Activated gamma-delta T cell (primary cell): ENCODE measurements at places on chromosomes 2 and 18.
A peak's percentile ranks its signal among the peaks of the same experiment; 100 is the strongest.

DNA sequence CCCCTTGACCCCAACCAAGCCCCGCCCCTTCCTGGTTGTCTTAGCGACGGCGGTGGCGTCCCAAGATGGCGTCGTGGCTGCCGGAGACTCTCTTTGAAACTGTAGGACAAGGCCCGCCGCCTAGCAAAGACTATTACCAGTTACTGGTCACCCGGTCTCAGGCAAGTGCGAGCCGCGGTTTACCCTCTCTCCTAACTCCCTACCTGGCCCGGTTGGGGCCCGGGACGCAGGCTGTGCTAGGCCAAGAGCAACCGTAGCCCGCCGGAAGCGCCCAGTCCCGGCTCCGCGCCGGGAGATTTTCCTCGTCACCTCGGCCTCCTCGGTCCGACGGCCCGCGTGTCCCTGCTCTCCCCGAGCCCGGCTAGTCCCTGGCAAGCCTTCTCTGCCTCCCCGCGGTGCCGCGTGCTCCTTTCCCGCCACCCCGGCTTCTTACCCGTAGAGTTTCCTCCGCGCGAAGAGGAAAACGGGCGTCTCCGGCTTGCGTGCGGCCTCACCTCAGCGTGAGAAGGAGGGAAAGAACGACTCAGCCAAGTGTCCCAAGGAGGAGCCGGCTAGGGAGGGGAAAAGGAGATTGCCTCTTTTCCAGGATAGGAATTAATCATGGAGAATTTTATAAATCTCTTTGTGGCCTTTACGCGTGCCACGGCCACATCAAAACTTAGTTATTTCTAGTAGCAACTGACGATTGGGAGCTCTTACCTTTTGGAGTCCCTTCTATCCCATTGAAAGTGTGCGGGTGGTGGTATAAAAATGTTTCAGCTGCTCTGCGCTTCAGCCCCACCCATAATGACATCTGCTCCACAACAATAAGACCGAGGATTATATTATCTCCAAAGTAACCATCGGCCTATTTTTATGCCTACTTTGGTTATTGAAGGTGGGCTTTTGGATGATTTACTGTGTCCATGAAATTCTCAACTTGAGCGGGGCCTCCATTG lies at the start of gene FBXO36:
Gene FBXO36 (plus strand): TSS at position 55 of the 938 bp plus-strand sequence. CDS start 11 bp downstream, at position 66.
- peak; percentile 61 for DNase-seq

DNA sequence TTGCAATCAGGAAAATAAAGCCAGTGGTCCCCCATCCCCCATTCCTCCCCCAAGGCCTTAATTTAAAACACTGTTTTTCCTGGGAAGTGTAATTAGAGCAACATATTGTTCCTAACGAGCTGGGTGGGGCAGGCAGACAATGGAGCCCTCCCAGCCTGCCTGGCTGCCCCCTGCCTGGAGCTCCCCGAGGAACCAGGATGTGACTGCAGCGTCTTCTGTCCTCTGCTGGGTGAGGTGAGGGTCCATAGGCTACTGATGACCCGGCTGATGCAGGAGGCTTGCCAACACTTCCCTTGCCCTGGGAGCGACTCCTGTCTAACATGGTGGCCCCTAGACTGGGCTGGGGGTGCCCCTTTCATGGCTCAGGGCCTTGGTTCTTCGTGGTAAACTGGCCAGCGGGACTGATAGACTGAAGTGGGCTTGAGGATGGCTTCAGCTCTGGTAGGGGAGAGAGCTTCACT lies 152.4 kb downstream of the DYSF start:
- no peak for DNase-seq

DNA sequence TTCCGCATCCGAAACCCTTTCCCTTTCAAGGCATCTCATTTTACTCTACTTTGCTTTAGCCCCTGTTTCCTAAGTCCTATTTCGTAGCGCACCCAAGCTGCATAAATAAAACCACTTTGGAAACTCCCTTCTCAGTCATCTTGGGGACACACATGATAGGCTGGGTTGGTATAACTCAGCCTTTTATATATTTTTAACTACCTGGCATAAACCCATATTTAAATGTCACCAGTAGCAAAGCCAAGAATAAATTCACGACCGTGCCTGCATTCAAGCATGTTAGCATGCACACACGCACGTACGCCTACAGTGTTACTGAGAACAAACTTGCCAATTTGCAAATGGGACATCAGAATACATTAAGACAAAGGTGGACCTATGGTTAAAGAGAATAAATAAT lies 564.7 kb upstream of the PIK3C3 start:
- DNase-seq = no peak

- no peak for DNase-seq
Measured at GRCh38 chr2:160006475-160006874, 55.9 kb downstream of the PLA2R1 start.

DNA sequence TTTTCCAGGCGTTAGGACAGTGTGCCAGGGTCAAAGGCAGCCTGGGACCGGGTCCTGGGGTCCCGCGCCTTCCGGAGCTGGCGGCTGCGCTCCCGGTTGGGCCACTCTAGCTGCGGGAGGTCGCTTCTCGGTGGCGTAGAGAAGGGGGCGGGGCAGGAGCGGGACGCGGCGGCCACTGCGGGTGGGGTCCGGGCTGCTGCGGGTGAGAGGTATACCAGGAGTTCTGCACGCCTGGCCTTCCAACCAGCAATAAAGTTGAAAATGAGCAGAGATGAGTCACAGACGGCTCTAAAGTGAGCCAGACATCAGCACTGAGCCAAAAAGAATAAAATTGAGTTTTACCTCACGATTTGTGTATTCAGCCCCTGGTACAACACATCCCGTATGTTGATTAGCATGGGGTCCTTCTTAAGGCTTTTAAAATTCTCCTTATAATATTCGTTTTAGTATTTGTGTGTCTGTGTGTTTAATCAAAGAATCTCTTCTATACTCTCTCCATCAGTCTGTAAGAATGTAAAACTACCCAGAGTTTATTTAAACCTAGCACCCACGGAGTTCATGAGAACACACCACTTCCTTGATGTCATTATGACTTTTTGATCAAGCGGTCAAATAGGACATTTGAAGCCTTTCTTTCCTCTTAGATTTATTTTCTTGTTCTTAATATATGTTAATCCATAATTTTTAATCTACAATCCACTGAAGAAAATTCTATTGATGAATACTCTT lies at the start of gene C1GALT1C1L:
Gene C1GALT1C1L (minus strand): TSS at position 108 of the 729 bp plus-strand sequence. CDS start 107 bp downstream, at position 1.
- no peak for DNase-seq

GRCh38 chr2:45483997-45484396 lies 127.1 kb downstream of the SRBD1 start:
- no peak for DNase-seq

DNA sequence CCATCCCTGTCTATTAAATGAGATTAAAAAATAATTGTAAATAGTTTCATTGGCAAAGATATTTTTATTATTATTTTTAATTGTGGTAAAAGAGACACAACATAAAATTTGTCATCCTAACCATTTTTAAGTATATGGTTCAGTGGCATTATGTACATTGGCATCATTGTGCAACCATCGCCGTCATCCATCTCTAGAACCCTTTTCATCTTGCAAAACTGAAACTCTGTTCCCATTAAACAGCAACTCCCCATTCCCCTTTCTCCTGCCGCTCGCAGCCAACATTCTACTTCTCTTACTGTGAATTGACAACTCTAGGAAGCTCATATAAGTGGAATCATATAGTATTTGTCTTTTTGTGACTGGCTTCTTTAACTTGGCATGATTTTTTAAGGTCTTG lies 25.3 kb downstream of the LAMA3 start:
- no peak for DNase-seq

DNA sequence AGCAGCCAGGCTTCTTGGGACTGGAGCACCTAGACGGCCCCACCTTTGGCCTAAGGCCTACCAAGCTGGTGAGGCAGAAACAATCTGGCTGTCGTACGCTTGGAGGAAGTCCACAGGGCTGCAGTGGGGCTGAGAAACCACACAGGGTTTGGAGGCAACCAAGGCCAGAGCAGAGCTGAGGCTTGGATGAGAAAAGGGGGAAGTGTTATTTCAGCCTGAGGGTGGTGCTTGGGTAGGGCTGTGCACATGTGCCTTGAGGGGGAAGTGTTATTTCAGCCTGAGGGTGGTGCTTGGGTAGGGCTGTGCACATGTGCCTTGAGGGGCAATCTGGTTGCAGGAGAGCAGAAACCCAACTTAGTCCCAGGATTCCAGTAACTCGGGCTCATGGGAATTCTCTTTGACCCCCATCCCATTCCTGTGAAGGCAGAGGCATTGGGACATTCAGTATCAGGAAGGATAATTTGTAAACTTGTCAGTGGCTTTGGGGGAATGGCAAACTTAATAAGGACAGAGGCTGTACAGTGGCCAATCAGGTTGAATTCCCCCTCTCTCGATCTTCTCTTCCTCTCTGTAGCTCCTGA lies 971 bp upstream of the FBXO41 start:
- DNase-seq = no peak

- DNase-seq = no peak
Measured at GRCh38 chr2:27184115-27184514, 27.7 kb upstream of the ATRAID start.

DNA sequence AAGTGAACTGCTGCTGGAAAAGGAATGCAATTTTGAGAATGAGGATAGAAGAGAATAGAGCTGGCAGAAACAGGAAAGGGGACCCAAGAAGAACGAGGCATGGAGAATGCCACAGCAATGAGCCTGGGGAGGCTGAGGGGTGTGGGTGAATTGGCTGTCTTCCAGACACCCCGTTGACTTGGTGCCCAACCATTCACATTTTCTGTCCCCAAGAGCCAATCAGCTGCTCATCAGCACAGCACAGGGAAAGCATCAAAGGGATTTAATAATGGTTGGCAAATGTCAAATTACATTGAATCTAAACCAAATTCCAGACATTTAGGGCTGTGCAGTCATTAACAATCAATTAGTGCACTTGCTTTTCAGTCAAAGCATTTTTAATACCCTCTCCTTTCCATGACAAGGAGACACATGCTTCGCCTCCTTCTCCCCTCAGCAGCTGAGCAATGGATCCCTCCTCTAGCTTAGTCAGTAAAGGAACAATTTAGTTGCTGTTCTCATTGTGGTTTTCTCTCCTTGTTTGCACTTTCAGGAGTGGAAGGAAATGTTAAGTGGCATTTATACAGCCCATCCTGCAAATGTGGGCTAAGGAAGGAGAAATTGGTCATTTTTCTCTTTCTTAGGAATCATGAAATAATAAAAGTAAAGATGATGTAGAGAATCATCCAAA lies 98.8 kb downstream of the KLF7 start:
- no peak for DNase-seq

DNA sequence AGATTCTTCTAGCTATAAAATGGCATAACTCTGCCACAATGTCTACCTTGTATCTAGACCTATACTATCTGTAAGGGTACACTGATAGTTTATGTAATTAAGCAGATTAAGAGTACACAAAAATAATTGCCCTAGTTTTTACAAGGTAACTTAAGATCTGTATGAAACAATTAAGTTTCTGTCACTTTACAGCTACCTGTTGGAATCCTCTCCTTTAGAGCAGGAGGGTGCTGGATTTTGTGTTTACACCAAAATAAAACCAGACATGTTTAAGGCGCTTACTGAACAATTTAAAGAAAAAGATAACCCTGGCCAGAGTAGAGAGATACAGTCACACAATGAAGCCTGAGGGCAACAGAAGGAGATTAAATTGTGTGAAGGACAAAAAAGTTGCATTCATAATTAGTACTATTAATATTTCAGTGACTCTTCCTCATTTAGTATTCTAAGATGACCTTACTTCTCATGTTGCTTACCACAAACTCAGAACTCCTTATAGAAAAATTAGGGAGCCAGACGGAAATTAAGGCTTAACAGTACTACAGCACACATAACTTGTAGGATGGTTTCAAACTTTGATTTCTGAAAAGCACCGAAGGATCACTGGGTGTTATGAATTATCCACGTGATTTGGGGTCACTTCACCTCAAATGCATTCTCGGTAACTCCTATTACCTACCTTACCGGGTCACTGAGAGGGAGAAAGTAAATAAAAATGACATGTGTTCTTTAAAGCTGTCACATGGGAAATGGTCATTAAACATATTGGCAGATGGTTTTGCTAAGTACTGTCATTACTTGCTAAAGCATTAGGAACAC lies 1.0 kb downstream of the DARS1 start:
- no peak for DNase-seq

- no peak for DNase-seq
Measured at GRCh38 chr18:49612515-49613033, 50.7 kb downstream of the LIPG start.

DNA sequence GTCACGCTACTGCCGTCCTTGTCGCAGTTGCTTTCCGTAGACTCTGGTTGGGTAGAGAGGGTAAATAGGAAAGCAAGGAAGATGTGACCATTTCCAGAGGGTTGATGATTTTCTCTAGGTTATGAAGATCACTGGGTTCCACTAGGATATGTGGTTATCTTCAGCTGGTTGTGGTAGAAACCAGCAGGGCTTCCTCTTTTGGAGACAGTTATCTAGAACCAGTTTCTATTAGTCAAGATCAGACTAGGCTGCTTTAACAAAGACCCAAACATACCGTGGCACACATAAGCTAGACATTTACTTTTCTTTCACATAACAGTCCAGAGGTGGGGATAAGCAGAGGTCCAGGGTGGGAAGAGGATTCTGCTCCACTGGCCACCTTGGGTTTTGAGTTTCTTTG lies 59.6 kb downstream of the FASTKD2 start:
- DNase-seq = no peak

- no peak for DNase-seq
Measured at GRCh38 chr2:169452080-169452479, 27.2 kb upstream of the BBS5 start.

DNA sequence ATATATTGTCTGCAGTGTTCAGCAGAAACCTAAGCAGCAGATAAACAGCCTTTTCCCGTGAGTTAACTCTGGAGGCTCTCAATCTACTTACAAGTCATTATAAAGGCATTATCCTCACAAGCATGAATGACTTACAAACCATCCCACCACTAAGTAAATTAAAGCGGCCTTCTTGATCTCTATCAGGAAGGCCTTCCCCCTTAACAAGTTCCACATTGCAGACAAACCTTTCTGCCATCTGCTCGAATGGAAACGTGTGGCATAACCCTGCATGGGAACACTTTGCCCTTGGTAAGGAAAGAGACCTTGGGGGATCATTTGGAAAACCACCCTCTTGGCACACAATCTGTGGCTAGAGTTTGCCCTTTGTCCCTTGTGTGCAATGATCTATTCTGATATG lies 199.5 kb downstream of the OSR1 start:
- DNase-seq = no peak

DNA sequence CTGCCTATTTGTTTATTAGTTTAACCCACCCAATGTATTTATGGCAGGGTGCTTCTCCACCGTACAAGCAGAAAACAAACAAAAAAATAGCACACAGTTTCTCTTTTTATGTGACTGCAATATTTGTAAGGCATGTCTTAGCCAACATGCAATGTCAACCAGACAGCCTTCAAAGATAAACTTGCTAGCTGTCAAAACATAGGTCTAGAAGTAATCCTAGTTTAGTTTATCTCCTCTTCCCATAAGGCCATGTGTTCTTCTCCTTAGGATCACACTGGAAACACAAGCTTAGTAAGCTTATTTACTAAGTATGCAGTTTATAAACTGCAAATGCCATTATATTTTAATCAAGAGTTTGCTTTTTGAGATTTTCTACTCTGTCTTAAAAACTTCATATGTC lies 75.6 kb downstream of the LDAH start:
- no peak for DNase-seq

GRCh38 chr2:135451966-135452365 lies 79.1 kb downstream of the ZRANB3 start:
- no peak for DNase-seq
